ENCODE measurements at places on chromosomes 2 and 18. TPM values are rescaled to one million over a fixed set of nuclear protein-coding genes. Genes with fewer than 3 reads are reported as not detected.
A peak's percentile ranks its signal among the peaks of the same experiment; 100 is the strongest.

The PLA2R1 gene
- 18.3 TPM for total RNA-seq

GRCh38 chr2:167209784-167210183 is 321.5 kb downstream of the XIRP2 start:
- DNase-seq = peak; percentile 30

The SNTG2 gene
- total RNA-seq = not detected

DNA sequence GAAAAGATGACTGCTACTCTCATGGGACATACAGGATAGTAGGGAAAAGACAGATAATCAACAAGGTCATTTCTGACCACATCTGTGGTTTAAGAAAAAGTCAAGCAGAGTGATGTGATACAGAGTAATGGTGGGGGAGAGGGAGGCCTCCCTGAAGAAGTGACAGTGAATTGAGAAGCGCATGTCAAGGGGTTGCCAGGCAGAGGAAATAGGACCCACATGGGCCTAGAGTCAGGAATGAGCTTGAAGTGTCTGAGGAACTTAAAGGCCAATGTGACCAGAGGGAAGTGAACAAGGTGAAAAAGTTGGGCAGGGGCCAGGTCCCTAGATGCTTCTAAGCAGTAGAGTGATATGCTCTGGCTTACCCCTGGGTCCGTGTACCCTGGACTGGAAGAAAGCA is 113.5 kb upstream of the PPP1CB start:
- no peak for DNase-seq

DNA sequence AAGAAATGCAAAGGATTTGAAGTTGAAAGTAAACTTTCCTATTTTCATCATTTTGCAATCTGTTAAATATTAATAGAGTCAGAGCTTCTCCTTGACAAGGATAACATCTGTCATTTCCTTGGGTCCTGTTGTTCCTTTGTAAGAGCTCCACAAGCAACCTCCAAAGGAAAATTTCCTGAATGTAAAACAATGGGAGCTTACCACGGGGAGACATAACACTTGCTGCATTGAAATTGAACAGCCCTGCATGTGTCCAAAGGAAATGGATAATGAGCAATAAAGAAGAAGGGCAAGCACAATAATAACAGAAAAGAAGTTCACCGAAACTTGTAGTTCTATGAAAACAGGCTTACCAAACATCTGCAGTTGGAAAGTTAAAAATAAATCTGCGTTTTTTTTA is 42.0 kb upstream of the SCG2 start:
- DNase-seq = no peak

The IL1RN gene
- 1.2 TPM for total RNA-seq

The SPP2 gene
- total RNA-seq = not detected

The B4GALT6 gene
- total RNA-seq = 3.9 TPM

GRCh38 chr2:234821946-234822475 is 129.8 kb upstream of the SH3BP4 start:
- no peak for DNase-seq

DNA sequence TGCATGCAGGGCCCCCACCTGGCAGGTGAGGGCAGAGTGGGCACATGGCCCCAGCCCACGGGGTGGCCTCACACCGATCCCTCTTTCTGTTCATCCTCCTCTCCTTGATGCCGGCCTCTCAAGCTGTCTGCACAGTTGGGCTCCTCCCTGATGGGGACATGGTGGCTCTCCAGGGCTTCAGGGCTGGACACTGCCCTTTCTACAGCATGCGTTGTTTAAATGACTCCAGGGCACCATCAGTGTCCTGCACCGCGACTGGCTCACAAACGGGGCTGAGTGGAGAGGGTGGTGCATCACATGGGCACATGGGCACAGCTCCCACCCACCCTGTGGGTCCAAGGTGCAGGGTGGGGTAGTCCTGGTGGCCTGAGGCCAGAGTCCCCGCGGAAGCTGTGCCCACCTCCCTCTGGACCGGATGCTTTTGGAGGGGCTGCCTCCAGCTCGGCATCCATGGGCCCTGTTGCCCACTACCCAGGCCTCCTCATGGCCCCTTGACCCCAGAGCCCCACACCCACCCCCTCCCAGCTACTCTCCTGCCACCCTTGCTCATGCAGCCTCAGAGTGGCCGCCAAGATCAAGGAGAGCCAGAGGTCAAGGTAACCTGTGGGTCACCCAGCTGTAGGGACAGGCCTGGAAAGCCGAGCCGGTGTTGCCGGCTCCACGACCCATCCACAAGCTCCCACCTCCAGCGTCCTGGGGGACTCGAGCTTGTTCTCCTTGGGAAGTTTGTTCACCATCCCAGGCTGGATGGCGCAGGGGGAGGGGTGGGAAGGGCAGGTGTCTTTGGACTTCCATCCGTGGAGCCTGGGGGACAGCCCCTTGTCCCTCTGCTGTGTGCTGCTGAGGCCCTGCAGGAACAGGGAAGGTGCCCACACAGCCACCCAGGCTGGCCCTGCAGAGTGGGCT is 12.3 kb upstream of the SNED1 start:
- DNase-seq = no peak

- DNase-seq = no peak
Measured at GRCh38 chr2:206863716-206864115, 75.6 kb upstream of the CPO start.

DNA sequence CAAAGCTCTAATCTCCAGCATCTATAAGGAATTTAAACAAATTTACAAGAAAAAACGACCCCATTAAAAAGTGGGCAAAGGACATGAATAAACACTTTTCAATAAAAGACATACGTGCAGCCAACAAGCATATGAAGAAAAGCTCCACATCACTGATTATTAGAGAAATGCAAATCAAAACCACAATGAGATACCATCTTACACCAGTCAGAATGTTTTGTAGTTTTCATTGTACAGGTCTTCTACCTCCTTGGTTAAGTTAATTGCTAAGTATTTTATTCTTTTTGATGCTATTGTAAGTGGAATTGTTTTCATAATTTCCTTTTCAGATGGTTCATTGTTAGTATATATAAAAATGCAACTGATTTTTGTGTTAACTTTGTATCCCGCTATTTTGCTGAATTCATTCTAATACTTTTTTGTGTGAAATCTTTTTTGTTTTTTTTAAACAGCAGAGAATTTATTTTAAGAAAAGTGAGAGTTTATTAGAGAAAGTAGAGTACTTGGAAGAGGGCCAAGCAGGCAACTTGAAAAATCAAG is 40.7 kb downstream of the SLC39A10 start:
- DNase-seq = no peak

DNA sequence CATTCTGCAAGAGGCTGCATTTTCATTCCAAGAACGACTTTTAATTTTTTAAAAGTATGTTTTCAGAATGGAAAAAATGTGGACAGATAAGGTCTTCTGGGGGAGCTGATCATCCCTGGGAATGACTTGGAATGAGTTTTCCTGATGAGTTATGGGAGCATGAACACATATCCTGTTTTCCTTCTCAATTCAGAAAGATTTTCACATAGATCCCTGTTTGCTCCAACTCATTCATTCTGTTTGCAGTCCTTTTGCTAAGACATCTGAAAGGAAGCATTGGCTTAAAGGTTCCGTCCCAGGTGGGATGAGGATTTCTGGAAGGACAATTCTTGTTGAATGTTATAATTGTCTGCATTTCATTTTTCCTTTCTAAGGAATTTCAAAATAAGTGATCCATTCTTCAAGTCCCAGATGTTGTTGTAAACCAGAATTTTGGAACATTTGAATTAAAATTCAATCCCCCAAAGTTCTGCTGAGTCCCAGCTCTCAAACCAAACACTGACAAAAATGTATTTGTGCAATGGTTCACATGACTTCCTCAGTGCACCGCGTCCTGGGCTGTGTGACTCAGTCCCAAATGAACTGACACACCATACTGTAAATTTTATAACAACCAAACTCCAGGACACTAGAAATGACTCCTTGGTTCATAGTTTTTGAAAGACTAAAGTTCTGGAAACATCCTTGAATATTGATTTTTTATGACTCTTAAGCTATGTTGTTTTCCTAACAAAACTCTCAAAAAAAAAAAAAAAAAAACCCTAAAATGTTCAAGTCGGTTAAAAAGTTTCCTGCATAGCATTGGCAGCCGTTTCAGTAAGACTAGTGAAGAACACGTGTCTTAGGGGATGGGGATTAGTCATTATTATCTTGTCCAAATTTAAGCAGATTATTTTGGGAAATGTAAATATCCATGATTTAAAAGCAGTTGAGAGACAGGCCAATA is 281.8 kb upstream of the TCF4 start:
- DNase-seq = no peak

The SNRPD1 gene
- 8.4 TPM for total RNA-seq

GRCh38 chr18:14974576-14974975 is 226.6 kb downstream of the ANKRD30B start:
- no peak for DNase-seq

- no peak for DNase-seq
Measured at GRCh38 chr2:190964170-190964795, 49.7 kb downstream of the STAT1 start.

GRCh38 chr18:8874872-8875271 is 169.5 kb downstream of the MTCL1 start:
- no peak for DNase-seq

The LOXL3 gene
- 68.1 TPM for total RNA-seq

GRCh38 chr2:190762566-190762965 is 113.7 kb downstream of the NAB1 start:
- no peak for DNase-seq

The CXCR2 gene
- 1.7 TPM for total RNA-seq

DNA sequence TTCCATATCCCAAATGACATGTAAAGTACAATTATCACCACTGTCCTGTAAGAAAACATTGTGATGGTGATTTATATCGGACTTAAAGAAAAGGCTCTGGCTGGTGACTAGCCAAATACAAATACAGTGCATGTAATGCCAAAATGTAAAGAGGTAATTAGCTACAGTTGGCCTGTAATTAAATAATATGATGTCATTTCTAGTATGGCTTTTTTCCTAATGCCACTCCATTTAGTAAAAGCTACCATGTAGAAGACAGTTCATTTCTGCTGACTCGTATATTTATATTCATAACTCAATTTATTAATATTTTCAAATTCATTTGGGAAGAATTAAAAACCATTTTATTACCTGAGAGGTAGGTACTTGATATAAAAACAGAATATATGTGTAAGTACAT is 815.7 kb downstream of the ERBB4 start:
- DNase-seq = no peak

DNA sequence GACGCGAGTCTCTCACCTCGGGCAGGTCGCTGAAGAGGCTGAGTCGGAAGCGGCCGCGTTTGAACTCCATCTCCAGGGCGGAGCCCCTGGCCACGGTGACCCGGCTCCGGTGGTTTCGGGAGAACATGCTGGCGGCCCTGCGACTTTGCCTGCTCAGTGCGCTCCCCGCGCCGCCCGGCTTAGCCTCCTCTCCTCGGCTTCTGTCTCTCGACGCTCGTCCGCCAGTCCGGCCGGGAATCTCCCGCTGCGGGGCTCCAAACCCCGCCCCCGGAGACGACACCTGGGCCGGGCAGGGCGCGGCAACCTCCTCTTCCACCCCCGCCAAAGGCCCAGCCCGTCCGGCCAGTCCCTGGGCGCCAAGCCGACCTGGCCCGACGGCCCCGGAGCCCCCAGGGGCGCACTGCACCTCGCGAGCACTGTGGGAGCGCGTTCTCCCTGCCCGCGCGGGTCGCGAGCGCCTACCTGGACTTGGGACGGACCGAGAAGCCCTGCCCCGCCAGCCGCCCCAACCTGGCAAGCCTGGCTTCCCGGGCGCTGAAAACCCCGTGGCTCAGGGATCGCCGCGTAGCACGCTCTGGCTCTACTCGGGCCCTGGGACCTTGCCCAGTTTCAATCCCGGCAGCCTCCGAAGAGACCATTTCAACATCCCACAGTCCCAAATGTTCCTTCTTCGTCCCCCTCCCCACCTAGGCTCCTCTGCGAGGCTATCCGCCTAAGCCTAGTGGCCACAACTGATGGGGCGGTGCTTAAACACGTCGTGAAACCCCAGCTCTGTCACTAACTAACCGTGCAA is at the start of gene RTKN:
Gene RTKN (minus strand): TSS at position 248 of the 793 bp plus-strand sequence. CDS start 121 bp downstream, at position 127.
- peak; percentile 25 for DNase-seq

- DNase-seq = no peak
Measured at GRCh38 chr2:240782221-240782885, 37.7 kb downstream of the KIF1A start.

The IL36G gene
- total RNA-seq = not detected

The PAIP2B gene
- 6.3 TPM for total RNA-seq

DNA sequence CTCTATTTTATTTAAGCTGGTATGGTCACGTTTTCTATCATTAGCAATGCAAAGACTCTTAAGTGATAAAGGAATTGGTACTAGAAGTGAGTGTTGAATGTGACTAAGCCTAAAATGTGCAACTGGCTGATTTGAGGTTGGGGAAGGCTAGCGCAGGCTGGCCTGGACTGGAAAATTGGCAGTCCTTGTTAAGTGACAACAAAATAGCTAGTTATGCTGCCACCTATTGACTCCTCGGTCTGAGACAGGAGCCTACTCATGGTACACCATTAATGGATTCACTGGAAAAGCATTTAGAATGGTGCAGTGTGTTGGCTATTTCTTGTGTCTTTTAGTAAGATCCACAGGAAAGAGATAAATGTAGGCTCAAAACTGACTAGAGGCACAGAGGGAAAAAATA is 5.7 kb upstream of the WIPF1 start:
- peak; percentile 40 for DNase-seq

- peak; percentile 36 for DNase-seq
Measured at GRCh38 chr2:135875491-135876065, 665 bp downstream of the MCM6 start.

The FMNL2 gene
- total RNA-seq = 23.4 TPM

DNA sequence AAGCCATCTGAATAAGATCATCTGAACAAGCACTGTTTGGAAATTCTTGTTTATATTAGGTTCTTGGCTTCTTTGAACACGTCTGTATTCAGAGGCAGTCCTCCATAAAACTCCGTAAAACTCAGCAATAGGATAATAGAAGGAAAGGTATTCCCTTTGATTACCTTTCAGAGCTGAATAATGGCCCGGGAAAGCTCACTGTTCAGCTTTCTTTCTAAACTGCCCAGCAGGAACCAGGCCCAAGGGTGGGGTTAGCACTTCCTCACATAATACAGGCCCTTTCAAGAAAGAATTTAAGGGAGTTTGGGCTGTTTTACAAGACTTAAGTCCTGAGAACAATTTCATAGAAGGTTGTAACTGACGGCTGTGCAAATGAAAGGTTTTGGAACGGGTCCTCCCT is 72.2 kb upstream of the PHLPP1 start:
- DNase-seq = peak; percentile 15

- DNase-seq = no peak
Measured at GRCh38 chr18:29629493-29630036, 1413.0 kb downstream of the DSC3 start.

- no peak for DNase-seq
Measured at GRCh38 chr2:136769871-136770270, 4.5 kb downstream of the THSD7B start.

DNA sequence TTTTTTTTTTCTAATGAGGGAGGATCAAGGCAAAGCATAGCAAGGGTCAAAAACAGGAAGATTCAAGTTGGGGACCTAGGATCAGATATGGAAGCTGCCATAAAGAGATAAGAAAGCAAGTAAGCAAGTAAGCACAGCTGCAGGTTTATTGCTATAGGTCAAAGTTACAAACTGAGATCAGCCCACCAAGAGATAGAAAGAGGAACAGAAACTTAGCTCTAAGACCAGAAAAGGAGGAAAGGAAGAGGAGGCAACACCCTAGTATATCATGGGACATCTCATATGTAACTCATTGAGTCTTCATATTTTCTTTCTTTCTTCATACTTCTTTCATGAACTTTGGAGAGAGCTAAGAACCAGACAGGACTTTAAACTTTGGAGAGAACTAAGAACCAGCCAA is 295.9 kb upstream of the CRIM1 start:
- no peak for DNase-seq

Measured in umbilical cord (tissue), 2 donors.